ENCODE measurements at places on chromosomes 5 and 9. TPM values are rescaled to one million over a fixed set of nuclear protein-coding genes. Genes with fewer than 3 reads are reported as not detected.

The ANKRD18A gene
- total RNA-seq: 0.62 TPM

The C9 gene
- not detected for total RNA-seq

The PCDHB9 gene
- total RNA-seq: 11.9 TPM

The PCDHGB5 gene
- 0.43 TPM for total RNA-seq

The CDH18 gene
- total RNA-seq: 3.2 TPM

The CDO1 gene
- 0.74 TPM for total RNA-seq

The PAPPA gene
- 0.39 TPM for total RNA-seq

The SOX30 gene
- not detected for total RNA-seq

The SFXN1 gene
- total RNA-seq: 304 TPM

The PTGER4 gene
- total RNA-seq: 7.9 TPM

The RICTOR gene
- 11.9 TPM for total RNA-seq

The RABL6 gene
- 35.0 TPM for total RNA-seq

The GKAP1 gene
- 2.7 TPM for total RNA-seq

The KCNIP1 gene
- not detected for total RNA-seq

The MYOT gene
- not detected for total RNA-seq

The ZDHHC11B gene
- total RNA-seq: 0.19 TPM

The SLC36A3 gene
- not detected for total RNA-seq

The MEGF10 gene
- not detected for total RNA-seq

The BSPRY gene
- total RNA-seq: not detected

The C9orf152 gene
- total RNA-seq: not detected

The FAM221B gene
- not detected for total RNA-seq

The GALT gene
- 25.8 TPM for total RNA-seq

Measured in H4 (cell line).